ENCODE measurements at places on chromosomes 2 and 18.
A peak's percentile ranks its signal among the peaks of the same experiment; 100 is the strongest.

DNA sequence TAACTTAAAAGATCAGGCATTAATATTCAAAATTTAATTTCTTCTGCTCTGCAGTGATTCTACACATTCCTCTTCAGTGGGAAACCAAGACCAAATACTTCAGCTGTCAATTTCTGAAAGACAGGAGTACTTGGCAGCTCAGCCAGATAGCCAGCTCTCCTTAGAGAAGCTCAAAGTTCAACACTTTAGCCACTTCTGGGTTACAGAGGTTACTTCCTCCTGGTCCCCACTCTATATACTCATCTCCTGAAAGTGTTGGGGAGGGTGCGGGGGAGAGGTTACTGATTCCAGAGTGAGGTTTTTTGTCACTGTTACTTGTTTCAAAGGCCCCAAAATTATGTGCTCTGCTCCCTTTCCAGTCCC lies 4.1 kb downstream of the CYTIP start:
- no peak for DNase-seq

DNA sequence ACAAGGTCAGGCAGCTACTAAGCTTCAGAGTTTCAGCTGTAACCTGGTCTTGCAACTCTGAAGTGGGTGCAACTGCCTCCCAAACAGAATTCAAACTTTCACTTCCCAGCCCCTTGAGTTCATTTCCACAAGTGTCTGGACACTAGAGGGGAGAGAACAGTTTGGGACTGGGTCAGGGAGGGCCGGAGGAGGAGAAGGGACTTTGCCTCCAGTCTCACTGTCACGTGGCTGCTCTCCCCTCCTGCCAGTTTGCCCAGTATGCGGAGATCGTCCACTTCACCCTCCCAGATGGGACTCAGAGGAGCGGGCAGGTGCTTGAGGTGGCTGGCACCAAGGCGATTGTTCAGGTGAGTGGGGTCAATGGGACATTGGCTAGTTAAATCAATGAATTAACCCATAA lies 20.6 kb upstream of the ANKRD53 start:
- DNase-seq, result no peak

DNA sequence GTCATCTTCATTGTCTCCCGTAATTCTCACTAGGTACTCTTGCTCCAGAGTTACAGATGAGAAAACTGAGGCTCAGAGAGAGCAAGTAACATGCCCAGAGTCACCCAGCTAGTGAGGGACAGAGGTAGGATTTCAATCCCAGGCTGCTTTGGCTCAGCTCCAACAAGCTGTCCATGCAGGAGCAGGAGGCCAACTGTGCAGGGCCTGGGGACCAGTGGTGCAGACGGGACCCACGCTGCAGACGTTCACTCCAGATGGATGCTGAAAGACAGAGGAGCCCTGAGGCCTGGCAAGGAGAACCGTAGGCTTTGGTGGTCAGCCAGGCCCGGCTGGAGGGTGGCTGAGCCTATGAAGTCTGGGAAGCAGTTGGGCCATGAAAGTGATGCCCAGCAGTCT lies 102.6 kb downstream of the MCFD2 start:
- DNase-seq, result peak; percentile 76

GRCh38 chr2:38181806-38182491 lies 106.0 kb upstream of the CYP1B1 start:
- no peak for DNase-seq

- no peak for DNase-seq
Measured at GRCh38 chr18:14031053-14031452, 101.2 kb downstream of the ZNF519 start.

- DNase-seq, result no peak
Measured at GRCh38 chr2:176435729-176436128, 166.5 kb downstream of the MTX2 start.

Data from left ventricle myocardium inferior (tissue), 1 donor.